ENCODE measurements at places on chromosomes 16 and 17. TPM values are rescaled to one million over a fixed set of nuclear protein-coding genes. Genes with fewer than 3 reads are reported as not detected.

DNA sequence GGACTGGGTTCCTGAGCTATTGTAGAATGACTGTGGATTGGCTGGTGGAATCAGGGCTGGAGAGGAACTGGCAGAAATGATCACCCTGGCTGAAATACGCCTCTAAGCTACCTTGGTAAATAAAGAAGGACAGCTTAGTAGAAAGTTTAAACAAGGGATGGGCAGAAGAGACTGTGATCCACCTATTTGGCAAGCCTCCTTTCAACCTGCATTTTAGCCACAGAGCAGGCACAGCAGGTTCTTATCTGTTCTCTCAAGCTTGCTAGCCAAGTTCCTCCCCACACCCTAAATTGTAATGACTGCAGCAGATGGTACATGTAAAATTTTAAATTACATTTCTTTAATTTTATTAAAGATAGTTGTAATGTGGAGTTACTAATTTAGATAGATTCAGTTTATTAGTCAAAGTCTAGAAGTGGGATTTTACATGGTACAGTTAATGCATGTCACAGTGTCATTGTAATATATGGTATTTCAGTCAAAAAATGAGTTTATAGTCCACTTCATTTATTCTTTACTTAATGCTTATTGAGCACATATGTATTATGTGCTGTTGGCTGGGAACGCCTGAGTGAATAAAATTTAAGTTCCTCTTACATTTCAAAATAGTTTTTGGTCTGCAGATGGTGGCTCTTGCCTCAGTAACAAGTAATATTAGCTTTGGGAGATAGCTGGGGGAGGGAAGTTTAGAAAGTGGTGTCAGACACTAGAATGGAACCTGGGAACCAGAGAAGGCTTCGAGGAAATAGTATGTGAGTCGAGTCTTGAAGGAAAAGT is 11.2 kb downstream of the EPN2 start:
- DNase-seq, result no peak

- no peak for DNase-seq
Observed at GRCh38 chr16:86045591-86045971, 146.6 kb downstream of the IRF8 start.

GRCh38 chr16:27240948-27241531 is 27.5 kb downstream of the NSMCE1 start:
- no peak for DNase-seq

- no peak for DNase-seq
Observed at GRCh38 chr16:20650400-20651166, 46.9 kb downstream of the ACSM1 start.

GRCh38 chr16:89811321-89811720 is 5.1 kb downstream of the FANCA start:
- DNase-seq, result no peak

- DNase-seq, result peak; percentile 58
Observed at GRCh38 chr16:79600638-79601091, at the start of gene MAF. MAF (minus strand) TSS chr16:79600737; CDS start chr16:79599902, 835 bp downstream.

GRCh38 chr16:50314665-50315064 is 48.3 kb downstream of the ADCY7 start:
- no peak for DNase-seq

DNA sequence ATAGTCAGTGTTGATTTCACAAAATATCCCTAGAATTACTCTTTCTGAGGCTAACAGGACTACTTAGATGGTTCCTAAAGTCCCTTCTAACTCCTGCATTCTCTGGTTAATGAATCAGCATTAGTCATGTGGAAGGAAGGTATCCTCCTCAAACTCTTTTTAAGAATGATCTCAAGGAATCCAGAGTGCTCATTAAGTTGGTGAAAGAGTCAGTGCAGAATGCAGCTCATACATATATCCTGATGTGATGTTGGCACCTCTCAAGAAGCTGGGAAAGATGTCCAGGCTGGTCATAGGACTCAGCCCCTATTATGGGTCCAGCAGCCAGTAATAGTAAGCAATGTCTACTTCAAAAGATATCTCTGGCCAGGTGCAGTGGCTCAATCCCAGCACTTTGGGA is 65.5 kb downstream of the PIGL start:
- DNase-seq, result no peak

DNA sequence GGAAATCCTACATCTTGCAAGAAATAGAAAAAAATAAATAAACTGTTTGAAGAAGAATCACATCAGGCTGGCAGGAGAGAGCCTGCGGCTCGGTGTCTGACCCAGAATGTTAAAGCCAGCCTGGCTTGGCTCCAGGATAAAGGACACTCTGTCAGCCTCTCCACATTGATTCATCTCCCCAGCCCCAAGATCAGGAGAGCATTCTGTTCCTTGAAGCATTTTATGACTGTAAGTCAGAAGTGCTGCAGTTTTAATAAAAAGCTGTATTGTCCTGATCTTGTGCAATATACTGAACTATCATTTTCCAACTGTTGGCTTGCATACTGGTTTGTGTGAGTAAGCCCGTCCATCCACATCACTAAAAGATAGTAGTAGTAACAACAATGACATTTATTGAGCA is 426.6 kb downstream of the HAPSTR1 start:
- no peak for DNase-seq

DNA sequence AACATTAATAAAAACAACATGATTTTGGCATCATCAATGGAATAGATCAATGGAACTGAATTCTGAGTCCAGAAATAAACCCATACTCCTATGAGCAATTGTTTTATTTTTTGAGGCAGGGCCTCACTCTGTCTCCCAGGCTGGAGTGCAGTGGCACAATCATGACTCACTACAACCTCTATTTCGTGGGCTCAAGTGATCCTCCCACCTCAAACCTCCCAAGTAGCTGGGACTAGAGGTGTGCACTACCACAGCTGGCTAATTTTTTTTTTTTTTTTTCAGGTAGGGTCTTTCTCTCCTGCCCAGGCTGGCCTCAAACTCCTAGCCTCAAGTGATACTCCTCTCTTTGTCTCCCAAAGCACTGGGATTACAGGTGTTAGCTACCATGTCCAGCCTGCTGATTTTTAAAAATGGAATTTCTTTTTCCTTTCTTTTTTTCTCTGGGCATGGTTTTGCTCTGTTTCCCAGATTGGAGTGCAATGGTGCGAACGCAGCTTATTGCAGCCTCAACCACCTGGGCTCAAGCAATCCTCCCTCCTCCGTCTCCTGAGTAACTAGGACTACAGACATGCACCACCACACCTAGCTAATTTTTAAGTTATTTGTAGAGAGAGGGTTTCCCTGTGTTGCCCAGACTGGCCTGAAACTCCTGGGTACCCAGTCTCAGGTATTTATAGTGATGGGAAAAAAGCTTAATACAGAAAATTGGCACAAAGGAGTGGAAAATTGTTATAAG is 7.3 kb upstream of the PRDM7 start:
- no peak for DNase-seq

DNA sequence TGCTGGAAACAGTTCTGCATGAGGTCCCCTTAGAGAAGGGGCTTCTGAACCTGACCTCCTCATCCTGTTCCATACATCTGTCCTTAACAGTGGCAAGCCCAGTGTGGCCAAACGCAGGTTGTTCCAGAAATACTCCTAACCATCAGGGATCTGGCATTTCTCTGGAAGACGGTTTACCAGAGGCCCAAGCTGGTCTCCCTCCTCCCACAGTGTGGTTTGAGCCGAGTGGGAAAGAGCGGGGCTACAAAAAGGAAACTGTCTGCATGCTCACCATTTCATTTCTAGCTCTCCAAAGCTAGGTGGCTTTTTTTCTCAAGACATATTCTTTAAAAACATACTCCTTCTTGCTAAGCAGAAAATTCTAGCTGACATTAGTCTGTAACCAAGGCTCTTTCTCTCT is 6.0 kb downstream of the MXRA7 start:
- no peak for DNase-seq

DNA sequence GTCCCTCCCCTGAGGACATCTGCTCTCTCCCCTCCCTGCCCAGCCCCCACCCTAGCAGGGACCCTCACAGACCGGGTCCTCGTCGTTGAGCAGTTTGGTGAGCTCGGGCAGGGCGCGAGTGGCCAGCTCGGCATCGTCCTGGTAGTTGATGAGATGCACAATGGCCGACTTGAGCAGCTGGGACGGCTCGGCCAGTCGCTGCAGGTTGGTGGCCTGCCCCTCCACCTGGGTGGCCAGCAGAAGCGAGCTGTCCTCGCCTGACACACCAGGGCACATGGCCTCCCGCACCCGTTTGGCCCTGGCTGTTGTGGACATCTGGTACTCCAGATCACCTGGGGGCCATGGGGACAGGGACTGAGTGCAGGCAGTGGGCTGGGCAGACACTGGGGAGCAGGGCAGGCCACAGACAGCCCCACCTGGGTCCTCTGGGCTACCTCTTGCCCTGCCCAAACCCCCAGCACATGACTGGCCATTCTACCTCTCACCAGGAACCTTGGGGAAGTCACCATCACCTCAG is 17.1 kb downstream of the JUP start:
- no peak for DNase-seq

- DNase-seq, result no peak
Observed at GRCh38 chr17:1494203-1494602, 1.7 kb upstream of the MYO1C start.

DNA sequence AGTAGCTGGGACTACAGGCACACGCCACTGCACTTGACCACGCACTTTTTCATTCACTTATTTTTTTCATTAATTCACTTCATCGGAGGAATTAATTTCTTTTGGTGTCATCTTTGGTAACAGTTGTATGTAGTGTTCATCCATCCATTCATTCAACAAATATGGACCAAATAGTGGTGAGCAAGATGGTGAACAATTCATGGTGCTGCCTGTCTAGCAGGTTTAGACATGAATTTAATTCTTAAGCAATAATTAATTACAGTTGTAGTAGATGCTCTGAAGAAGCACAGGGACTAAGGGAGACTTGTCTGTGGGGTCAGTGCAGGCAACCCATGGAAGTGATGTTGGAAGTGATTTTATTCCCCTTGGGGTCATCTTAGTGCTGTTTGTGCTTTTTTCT is 22.4 kb downstream of the GDE1 start:
- DNase-seq, result no peak

- DNase-seq, result peak; percentile 66
Observed at GRCh38 chr16:3938843-3939624, 58.5 kb upstream of the CREBBP start.

- DNase-seq, result no peak
Observed at GRCh38 chr16:27152121-27152520, 51.2 kb upstream of the KDM8 start.

DNA sequence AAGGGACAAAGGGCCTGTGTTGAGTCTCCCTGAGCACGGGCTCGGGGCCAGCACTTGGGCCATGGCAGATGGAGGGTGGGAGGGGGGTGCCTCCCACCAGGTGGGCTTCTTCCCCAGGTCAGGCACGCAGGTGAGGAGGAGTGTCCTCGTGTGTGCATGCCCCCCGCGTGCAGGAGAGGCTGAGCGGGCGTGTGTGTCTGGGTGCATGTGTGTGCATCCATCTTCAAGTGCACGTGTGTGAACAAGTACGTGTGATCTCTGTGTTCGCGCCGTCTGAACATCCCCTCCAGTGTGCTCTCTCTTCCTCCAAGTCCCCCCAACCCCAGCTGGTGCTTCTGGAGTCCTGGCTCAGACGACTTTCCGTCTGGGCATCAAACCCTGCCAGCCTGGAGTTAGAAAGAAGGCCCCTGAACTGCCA is 2.7 kb upstream of the ZG16B start:
- DNase-seq, result no peak

DNA sequence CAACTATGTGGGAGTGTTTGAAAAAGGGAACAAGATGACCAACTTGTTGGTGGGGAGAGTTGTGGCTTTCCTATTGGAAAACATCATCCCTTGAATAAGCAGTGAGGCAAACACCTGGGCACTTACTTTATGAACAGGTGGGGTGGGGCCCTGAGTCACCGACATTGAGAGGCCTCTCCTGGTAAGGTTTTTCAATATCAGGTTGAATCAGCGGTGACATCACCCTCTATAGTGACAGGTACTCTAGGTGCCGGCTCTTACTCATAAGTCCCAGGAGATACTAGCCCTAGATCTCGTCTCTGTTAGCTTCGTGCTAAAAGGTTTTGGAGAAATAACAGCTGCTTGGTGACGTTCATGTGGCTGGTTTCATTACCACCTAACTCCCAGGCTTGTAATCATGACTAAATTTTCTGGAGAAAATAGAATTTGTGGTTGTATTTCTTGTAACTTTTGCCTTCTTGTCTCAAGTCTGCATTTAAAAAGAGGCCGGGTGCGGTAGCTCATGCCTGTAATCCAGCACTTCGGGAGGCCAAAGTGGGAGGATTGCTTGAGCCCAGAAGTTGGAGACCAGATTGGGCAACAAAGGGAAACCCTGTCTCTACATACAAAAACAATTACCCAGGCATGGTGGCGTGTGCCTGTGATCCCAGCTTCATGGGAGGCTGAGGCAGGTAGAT is 19.3 kb downstream of the CDH1 start:
- DNase-seq, result no peak

GRCh38 chr17:51083981-51084380 is 36.7 kb downstream of the SPAG9 start:
- DNase-seq, result no peak

GRCh38 chr17:41433586-41433985 is 7.2 kb downstream of the KRT38 start:
- no peak for DNase-seq

UTS2R gene
- polyA plus RNA-seq, result 0.15 TPM

PDPK1 gene
- polyA plus RNA-seq, result 129 TPM

CD300LG gene
- polyA plus RNA-seq, result not detected

DNAH2 gene
- polyA plus RNA-seq, result not detected

KRT24 gene
- not detected for polyA plus RNA-seq

RNF112 gene
- 0.05 TPM for polyA plus RNA-seq

ADAMTS18 gene
- polyA plus RNA-seq, result 0.01 TPM

ZNF768 gene
- 40.0 TPM for polyA plus RNA-seq

RNF222 gene
- polyA plus RNA-seq, result not detected

IST1 gene
- polyA plus RNA-seq, result 402 TPM

TMC8 gene
- 7.8 TPM for polyA plus RNA-seq

CD300A gene
- polyA plus RNA-seq, result not detected

KCNAB3 gene
- polyA plus RNA-seq, result 0.88 TPM
